IPS DF 6.9 (cell line): ENCODE measurements at places on chromosomes 12 and 14.

- no peak for DNase-seq
Measured at GRCh38 chr14:72387726-72388125, 455.5 kb downstream of the RGS6 start.

DNA sequence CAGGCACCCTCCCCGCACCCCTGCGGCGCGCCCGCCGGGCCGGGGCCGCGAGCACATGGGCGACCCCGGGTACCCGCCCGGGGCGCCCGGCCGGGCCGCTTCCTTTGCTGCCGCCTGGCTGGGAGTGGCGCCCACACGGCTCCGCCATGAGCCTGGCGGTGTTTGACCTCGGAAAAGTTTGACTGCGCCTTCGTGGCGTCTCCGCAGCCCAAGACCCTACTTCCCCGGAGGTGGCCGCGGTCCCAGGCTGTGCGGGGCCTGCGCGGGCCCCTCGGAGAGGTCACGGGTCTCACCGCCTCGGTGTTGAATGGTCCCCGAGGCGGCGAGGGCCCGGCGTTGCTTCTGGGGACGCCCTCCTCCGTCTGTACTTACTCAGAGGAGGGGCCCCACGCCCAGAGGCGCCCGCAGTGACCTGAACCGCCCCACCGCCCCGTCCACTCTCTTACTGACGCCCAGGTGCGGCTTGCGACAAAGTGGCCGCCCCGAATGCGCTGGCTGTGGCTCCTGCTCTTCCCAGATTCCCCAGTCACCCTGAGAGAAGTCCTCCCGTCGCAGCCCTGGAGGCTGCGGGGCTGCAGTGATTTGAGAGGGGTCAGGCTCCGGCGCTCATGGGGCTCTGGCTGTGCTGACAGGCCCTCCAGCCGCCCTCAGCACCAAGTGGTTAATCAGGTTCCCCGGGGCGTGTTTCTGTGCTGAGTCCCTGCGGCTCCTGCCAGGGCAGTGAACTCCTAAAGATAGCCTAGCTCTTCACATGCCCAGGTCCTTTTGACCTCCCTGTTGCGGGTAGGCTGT is 5.8 kb downstream of the KMT5A start:
- DNase-seq, result no peak

GRCh38 chr12:42143452-42144157 is 1.1 kb downstream of the GXYLT1 start:
- DNase-seq, result no peak

DNA sequence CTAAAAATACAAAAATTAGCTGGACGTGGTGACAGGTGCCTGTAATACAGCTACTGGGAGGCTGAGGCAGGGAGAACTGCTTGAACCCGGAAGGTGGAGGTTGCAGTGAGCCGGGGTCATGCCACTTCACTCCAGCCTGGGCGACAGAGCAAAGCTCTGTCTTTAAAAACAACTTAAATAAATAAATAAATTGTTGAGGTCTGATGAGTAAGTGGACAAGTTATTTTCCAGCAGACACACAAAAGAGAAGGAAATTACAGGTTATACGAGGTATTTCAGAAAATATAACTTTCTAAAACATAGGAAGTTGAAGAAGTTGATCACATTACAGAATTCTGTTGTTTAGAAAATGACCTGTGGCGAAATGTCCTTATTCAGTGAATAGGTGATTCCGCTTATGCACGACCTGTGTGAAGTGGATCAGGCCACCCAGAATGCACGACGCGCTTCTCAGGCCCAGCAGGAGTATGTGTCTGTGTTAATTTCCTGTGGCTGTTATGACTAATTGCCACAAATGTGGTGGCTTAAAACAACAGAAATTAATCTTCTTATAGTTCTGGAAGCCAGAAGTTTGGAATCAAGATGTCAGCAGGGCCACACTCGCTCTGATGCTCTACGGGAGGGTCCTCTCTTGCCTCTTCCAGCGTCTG is 38.1 kb downstream of the P2RX7 start:
- no peak for DNase-seq

DNA sequence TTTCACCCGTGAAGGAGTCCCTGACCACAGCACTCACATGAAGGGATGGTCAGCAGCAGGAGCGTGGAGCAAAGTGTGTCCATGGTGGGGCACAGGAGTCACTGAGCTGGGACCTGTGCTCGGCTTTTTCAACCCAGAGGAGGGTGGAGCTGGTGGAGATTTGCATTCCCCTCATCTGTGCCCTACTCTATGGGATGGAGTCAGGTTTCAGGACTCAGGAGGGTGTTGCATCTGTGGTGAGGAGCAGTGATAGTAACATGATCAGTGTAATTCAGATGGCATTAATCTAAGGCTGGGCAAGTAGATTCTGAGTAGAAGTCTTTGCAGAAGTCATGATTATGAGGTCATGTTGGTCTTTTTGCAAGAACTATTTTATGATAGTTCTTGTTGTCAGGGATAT is 511.9 kb downstream of the TMEM121 start:
- DNase-seq, result no peak

- no peak for DNase-seq
Measured at GRCh38 chr14:63647696-63648410, 6.2 kb upstream of the WDR89 start.

- DNase-seq, result no peak
Measured at GRCh38 chr12:12533238-12533829, 29.3 kb downstream of the DUSP16 start.

- no peak for DNase-seq
Measured at GRCh38 chr14:22726012-22726411, 40.5 kb upstream of the OXA1L start.

DNA sequence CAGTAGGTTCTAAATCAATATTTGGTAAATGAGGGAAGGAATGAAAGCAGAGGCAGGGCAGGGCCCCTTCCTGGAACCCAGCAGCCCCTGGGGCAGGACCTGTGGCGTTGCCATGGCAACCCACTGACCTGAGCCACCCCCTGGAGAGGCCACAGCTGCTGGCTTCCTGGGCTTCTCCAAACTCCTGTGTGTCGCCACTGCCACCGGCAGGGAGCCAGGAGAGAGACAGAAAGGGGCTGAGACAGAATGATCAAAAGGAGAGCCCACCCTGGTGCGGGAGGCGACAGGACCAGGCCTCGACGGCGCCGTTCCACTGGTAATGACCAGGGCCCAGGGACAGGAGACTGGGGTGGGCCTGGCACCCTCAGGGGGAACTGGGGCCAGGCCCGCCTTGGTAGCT is 18.2 kb downstream of the RFX4 start:
- no peak for DNase-seq

DNA sequence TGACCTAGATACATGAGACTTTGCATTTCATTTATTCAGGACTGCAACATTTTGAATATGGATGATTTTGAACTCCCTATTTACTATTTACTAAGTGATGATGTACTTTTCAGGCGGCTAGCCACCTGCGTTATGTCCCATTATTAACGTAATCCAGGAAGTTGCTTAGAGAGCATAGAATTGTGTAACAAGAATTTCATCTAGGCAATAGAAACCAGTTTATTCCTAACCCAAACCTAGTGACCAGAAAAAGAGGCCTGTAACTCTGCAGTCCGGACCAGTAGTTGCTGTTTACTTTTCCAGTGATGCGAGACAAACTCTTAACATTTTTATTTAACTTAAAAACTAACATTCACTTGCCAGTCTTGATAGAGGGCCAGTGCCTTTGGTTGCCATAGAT is 12.3 kb downstream of the NUDT4 start:
- no peak for DNase-seq

DNA sequence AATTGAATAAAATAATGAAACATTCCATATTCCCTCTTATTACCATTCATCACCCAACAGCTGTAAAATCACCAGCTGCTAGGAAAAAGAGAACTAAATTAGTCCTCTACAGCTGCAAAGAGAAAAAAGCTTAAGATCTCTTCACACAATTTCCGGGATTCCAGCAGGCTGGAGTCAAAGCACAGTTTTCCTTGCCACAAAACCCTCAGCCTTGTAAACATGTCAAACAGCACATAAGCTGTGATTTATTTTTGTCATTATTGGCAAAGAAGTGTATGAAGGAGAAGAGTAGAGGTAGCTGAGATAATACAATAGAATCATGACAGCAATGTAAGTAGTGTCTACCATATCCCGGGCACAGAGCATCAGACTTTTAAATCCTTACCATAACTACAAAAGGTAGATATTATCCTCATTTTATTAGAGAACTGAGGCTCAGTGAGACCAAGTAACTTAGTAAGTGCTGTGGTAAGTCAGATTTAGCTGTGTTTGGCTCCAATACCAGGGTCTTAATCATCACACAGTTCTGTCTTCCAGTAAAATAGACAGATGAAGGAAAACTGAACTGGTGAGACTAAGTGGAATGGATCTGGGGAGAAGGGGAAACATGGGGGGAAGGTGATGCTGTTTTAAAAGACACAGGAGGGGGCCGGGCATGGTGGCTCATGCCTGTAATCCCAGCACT is 57.3 kb downstream of the NTN4 start:
- no peak for DNase-seq

- DNase-seq, result no peak
Measured at GRCh38 chr12:54164387-54165145, 24.2 kb downstream of the SMUG1 start.

DNA sequence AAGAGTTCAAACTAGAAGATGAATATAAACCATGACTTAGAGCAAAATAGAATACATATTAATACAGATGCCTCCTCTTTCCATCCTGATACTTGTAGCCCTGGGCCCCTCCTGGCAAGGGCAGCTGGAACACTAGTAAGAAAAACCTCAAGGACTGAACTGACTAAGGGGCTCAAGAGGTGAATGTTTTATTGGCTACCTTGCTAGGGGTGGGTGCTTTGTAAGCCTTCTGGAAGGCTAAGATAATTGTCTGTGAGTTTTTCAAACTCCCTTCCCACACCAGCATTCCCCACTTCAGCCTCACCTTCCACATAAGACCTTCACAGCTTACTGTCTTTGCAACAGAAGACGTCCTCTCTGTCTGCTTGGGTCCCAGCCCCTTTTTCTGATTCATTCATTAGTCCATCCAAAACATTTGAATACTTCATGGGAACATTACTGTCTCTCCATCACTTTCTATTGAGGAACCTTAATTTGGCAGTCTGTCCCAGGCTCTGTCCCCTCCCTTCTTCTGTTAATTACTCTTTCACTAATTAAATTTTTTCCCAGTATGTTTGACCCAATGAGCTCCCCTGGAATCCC is 1.1 kb upstream of the MARCHF9 start:
- DNase-seq, result no peak

- DNase-seq, result no peak
Measured at GRCh38 chr12:30420561-30420960, 275.1 kb downstream of the IPO8 start.

- no peak for DNase-seq
Measured at GRCh38 chr12:112833939-112834338, 42.4 kb downstream of the RPH3A start.

- no peak for DNase-seq
Measured at GRCh38 chr12:23333938-23334337, 615.5 kb downstream of the SOX5 start.

DNA sequence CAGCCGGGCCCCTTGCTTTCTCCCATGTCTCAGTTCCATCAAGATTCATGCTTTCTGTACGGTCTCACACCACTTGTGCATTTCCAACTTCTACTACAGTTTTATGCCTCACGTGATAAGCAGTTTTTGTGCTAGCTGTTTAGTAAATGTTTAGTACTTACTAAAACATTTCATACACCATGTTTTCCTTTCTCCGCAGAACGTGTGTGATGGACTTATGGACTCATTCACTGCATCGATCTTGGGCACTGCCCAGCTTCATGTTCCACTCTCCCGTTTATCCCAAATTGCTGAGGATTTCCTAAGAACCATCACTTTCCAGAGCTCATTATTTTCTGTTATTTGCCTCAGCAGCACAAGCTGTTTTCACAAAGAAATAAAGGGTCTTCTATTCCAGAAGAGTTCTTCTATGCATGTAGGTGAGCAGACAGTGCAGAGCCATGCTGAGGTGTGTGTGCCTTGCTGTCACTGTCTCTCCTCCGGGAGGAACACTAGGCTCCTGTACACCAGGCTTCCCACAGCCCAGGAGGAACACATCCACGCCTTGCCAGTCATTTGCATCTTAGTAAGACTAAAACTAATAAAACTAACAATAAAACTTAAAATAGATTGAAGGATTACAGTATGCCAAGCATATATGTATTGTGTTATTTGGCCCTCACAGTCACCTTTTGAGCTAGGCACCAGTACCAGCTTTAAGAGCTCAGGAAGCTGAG is 90.3 kb upstream of the EEA1 start:
- DNase-seq, result no peak

GRCh38 chr14:50529288-50530179 is 2.8 kb downstream of the MAP4K5 start:
- no peak for DNase-seq

DNA sequence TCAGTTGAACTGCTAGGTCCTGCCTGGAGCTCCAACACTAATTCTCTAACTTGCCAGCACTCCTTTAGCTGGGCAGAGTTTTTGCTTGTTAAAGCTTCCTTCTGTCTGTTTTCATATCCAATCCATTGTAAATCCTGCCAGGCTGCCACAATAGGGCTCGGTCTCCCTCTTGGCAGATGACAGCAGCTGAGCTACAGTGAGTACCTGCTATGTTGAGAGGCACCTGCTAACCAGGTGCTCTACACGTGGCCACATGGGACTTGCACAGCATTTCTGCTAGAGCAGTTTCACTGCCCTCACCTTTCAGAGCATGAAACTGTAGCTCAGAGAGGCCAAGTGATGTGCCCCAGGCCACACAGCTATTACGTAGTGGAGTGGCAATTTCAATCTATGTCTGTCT is 106.6 kb upstream of the NOS1 start:
- DNase-seq, result no peak

DNA sequence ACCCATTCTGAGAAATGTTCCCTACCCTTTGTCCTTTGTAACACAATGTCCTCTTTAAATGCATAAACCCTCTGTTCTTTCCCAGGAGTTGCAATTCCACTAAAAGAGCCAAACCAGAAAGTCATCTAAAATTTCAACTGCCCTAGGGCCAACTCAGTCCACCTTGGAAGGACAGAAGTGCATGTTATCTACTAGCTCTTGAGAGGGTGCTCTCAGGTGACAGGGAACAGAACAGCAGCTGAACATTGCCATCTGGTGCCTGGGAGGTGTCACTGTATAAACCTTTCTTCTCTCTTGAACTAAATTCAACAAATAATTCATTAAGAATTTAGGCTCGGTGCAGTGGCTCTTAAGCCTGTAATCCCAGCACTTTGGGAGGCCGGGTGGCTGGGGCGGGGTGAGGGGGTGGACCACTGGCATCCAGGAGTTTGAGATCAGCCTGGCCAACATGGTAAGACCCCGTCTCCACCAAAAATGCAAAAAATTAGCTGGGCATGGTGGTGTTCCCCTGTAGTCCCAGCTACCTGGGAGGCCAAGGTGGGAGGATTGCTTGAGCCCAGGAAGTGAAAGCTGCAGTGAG is 10.3 kb upstream of the FERMT2 start:
- no peak for DNase-seq

- DNase-seq, result no peak
Measured at GRCh38 chr12:132151145-132151765, 7.0 kb downstream of the NOC4L start.

DNA sequence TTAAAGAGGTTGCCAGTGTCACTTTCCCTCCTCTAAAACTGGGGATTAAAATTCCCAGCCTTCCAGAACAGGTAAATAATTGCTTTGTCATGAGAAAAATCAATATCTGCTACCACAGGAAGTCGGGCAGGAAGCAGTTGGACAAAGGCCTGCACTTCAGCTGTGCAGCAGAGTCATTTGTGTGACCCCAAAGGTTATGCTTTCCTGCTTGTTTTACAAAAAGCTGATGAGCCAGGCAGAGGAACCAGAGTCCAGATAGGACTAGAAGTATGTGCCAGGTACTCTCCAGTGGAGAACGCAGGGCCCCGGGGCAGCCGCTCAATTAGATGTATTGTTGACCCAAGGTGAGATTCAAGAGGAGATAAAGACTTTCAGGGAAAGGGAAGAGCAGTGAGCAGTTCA is 117.1 kb upstream of the FRMD6 start:
- no peak for DNase-seq
